ENCODE measurements at places on chromosomes 12 and 14.

GRCh38 chr12:75389061-75389460, 1.8 kb upstream of the GLIPR1L2 start:
- no peak for DNase-seq

DNA sequence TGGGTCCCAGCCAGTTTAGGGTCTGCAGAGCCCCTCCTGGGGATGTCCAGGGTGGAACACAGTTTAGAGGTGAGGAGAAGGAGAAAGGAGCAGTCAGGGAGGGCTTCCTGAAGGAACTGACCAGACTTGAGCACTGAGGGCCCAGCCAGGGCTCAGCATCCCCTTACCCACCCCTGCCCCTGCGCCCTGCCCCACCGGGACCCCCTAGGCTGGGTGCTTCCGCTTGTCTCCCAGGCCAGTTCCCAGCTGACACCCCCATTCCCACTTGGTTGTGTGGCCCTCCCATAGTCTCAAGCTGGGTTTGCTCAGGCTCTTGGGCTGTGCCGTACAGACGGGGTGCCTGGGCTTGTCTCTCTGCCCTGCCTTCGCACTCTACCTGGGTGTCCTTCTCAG, 26.3 kb upstream of the KIF26A start:
- no peak for DNase-seq

GRCh38 chr14:95652690-95653089, 33.5 kb upstream of the TCL1B start:
- no peak for DNase-seq

- no peak for DNase-seq
These were observed 999 bp upstream of the DCAF4 start for GRCh38 chr14:72925171-72925759.

GRCh38 chr14:29521526-29522137, 406.0 kb downstream of the PRKD1 start:
- DNase-seq: no peak

DNA sequence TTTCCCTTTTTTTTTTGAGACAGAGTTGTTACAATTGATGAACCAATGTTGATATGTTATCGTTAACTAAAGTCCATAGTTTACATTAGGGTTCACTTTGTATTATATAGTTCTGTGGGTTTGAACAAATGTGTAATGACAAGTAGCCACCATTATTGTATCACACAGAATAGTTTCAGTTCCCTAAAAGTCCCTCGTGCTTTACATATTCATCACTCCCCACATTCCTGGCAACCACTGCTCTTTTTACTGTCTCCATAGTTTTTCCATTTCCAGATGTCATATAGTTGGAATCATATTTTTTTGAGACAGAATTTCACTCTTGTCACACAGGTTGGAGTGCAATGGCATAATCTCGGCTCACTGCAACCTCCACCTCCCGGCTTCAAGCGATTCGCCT, 12.5 kb downstream of the HSD17B6 start:
- no peak for DNase-seq

DNA sequence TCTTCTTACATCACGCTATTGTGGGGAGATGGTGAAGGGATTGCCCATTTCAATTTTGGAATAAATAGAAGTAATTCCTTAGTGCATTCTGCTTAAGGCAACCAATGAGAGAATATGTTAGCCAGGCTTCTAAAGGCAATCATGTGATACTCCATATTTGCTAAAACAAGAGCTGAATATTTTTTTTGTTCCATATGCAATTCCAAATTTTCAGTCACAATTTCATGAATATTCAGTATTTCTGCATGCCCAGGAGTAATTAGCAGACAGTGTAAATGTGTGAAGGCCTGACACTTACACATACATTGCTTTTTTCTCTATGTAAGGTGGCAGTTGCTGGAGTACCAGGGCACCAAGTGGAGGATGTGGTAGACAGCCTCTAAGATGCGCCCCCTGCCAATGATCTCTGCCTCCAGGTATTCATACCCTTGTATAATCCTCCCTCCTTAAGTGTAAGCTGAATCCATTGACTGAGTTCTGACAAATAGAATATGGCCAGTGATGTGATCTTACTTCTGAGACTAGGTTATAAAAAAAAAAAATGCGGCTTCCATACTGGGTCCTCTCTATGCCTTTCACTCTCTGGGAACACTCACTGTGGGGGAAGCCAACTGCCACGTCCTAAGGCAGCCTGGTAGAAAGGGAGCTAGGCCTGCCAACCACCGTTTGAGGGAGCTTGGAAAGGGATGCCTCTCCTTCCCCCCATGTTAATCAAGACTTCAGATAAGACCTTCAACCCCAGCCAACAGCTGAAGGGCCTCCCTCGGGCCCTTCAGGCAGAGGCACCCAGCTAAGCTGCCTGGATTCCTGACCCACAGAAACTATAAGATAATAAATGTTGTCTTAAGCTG, 62.7 kb upstream of the PTGR2 start:
- DNase-seq: no peak

DNA sequence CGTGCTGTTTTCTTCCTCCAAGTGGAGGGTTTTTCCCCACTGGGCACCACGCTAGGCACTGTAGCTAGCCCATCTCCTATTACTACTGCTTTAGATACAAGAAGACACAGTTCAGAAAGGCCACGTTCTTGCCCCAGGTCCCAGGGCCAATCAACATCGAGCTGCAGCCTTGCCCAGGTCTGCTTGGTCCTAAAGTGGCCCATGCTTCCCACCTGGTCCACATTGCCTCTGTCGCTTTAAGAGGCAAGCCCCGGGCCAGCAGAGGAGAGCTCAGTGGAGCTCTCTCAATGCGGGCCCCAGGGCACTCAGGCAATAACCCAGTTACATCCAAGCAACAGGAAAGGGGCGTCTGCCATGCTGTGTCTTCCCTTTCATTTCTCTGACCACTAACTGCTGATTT, 148.1 kb downstream of the CALM1 start:
- DNase-seq: no peak

GRCh38 chr14:101029668-101030290, 126.3 kb upstream of the RTL1 start:
- DNase-seq: no peak

Measured in psoas muscle (tissue), 8 donors.